ENCODE measurements at places on chromosomes 12 and 14.

GRCh38 chr14:73764406-73765280 is 50.5 kb upstream of the PNMA1 start:
- no peak for DNase-seq

- DNase-seq: no peak
These were observed 44.2 kb upstream of the TSPAN9 start for GRCh38 chr12:3032770-3033538.

GRCh38 chr12:55827806-55828205 is 1.6 kb downstream of the DNAJC14 start:
- no peak for DNase-seq

DNA sequence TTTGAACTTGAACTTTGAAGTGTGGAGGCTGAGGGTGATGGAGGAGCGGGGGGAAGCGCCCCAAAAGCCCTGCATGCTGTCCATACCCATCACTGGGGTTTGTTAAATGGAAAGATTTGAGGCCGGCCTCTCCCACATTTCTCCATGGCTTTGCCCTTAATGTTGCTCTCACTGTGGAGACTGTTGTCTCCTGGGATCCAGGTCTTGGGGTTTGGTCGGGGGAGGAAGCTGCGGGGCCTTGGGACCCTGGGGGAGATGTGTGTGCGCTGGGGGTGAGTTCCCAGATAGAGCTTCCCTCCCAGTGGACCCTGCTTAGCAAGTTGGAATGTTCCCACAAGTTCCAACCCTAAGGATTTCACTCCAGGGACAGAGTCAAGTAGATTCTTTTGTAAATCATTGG is 28.0 kb upstream of the LRTM2 start:
- no peak for DNase-seq

- DNase-seq: no peak
These were observed 923.1 kb upstream of the MDGA2 start for GRCh38 chr14:48598458-48598857.

DNA sequence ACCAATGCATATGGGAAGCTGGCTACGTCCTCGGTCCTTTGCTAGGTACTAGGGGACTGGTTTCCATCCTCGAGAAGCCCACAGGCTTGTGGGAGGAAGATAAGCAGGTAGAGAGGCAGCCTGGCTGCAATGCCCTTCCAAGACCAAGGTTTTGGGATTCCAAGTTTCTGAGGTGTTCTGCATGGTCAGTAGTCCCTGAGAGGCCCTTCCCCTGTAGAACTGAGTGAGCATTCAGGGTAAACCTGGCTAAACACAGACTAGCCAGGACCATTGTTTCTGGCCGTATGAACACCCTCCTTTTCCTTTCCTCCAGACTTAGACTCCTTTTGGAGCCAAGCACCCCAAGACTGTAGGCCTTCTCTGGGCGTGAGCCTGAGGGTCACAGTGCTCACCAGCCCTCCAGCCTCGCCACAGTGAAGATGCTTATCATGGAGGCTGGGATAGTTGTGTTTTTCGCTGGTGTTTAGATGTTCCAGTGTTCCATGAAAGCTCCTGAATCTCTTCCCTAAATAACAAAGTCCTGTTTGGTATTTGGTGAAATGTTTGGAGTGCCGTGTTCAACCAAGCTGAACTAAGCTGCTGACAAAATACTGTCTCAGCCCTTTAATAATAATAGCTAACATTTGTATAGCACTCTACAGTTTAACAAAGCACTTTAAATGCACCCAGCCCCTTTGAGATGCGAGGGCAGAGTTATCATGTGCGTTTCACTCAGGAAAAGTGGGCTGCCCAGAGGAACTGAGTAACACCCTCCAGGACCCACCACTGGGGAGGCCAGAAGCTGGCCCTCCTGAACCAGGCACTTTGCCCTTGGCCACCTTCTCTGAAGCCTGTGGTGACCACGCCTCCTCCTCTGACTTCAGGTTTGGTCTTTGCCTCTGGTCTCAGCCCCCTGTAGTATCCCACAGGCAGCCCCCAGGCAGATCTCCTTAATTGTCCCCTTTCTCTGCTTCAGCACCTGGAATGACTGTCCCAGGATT is 284.5 kb downstream of the CACNA1C start:
- DNase-seq: no peak

- no peak for DNase-seq
These were observed 27.2 kb downstream of the TSPAN8 start for GRCh38 chr12:71130521-71131069.

Data from HCT116 (cell line).